ENCODE measurements at places on chromosomes 3 and 15. TPM values are rescaled to one million over a fixed set of nuclear protein-coding genes. Genes with fewer than 3 reads are reported as not detected.

PEX5L gene
- total RNA-seq = not detected

GPR149 gene
- not detected for total RNA-seq

UROC1 gene
- total RNA-seq = not detected

CCR8 gene
- 2.1 TPM for total RNA-seq

TNNC1 gene
- 6.6 TPM for total RNA-seq

IQCB1 gene
- 39.6 TPM for total RNA-seq

DNAJC13 gene
- 13.5 TPM for total RNA-seq

ZNF639 gene
- total RNA-seq = 88.1 TPM

HHATL gene
- total RNA-seq = not detected

ARL8B gene
- total RNA-seq = 48.5 TPM

PLCD1 gene
- 69.8 TPM for total RNA-seq

DNA sequence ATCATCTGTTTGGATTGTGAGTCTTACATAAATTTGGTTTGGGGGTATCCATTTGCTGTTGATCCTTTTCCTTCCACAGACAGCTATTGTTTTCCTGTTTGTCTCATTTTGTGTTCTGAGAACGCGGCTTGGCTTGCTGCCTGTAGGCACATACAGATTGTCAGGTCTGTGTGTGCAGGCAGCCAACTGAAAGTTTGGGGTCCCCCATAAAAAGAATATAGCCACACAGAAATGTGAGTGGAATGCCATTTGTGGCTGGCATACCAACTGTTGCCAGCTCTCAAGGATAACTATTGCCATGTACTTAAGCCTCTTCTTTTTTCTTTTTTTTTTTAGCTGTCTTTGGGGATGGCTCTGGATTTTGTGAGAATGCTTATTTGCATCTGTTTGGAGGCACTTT lies 1308.0 kb downstream of the ROBO1 start:
- DNase-seq = no peak

- no peak for DNase-seq
Observed at GRCh38 chr3:105674437-105675065, 194.3 kb downstream of the CBLB start.

GRCh38 chr15:69914960-69915359 lies 182.8 kb downstream of the TLE3 start:
- DNase-seq = no peak

DNA sequence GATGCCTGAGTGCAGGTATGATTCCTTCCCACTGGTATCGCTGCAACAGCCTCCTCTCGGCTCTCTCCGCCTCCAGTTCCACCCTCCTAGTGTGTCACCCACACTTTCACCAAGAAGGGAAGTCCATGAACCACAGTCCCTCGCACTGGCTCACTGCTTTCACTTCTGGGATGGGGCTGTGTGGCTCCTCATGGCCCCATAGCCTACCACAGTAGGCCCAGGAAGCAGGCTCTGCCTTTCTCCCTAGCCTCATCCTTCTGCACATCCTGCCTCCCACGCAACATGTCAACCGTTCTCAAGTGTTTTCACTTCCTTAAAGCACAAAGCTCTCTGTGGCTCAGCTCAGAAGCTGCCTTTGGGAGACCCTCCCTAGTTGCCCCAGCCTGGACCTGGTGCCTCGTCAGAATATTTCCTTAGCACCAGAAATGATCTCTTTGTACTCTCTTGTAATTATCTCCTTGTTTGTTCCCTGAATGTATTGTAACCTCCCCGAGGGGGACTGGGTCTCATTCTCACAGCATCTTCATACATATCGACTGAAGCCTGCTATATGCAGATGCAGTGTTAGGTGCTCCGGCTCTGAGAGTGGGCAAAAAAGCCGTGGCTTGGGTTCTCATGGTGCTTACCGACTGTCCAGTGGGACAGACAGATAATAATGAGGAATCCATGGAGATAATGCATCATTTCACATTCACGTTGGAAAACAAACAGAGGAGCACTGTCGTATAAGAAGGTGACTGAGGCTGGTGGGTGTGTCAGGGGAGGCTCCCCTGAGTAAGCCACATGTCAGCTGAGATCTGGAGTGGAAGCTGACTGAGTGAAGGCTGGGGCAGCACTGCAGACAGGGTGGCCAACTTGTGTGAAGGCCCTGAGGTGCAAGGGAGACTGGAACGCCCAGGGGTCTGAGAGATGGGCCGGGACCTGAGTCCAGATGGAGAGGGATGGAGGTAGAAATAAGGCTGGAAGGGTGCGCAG lies 107.1 kb downstream of the DGKG start:
- DNase-seq = no peak

DNA sequence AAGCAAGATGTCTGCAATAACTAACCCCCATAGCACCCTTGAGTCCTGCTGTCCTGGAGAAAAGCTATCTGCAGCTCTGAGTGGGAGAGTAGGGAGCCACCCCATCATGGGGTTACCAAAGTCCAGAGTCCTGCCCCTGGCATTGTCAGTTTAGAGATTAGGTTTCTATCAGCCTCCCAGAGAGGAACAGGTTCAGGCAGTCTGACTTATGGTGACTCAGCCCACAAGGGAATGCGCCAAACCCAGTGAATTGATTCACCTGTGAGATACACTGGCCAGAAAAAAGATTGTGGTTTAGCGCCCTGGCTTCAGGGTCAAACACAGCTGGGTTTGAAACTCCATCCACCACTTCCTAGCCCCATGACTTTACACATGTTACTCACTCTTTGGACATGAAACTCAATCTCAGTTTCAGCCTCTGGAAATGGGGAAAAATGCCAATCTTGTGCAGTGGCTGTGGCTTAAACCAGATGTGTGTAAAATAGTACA lies 263.6 kb upstream of the HES1 start:
- no peak for DNase-seq

DNA sequence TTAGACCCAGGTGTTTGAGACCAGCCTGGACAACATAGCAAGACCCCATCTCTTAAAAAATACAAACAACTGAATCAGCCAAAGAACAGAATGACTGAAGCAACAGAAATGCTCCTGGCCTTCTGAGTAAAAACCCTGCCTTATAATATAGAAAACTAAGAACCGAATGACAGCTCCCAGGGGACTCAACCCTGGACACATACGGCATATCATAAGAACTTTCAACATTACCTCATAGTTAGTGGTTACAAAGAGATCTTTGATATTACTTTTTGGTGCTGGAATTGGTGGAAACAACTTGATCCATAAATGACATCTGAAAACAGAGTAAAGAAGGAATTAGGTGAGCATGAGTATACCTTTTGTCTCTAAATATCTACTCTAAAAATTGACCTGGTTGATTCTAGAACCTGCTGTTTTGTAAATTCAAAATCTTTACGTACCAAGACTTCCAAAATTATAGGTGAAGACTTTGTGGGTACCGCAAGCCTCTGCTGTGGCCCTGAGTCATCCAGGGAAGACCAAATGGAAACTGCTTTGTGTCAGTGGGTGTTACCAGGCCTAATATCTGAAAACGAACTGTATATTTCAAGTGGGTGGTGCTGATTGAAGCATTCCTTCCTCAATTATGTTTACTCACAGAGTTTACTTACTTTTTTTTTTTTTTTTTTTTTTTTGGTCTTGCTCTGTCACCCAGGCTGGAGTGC lies 35.5 kb downstream of the IL5RA start:
- DNase-seq = no peak

DNA sequence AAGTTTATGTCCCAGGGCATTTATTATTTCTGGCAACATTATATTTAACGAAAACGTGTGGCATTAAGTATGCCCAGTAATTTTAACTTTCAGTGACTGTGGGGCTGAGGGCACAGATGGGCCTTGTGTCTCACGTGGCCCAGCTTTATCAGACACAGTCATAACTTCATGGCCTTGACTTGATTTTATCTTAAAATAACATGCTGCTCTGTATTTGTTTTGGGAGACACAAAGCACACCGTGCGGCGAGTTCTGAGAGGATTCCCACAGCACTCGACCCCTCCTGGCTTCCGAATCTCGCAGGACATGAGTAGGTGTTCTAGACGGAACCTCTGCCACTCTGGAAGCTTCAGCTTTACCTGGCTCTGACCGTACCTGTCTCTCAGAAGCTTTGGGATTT lies 180.8 kb downstream of the ADAMTS17 start:
- no peak for DNase-seq

DNA sequence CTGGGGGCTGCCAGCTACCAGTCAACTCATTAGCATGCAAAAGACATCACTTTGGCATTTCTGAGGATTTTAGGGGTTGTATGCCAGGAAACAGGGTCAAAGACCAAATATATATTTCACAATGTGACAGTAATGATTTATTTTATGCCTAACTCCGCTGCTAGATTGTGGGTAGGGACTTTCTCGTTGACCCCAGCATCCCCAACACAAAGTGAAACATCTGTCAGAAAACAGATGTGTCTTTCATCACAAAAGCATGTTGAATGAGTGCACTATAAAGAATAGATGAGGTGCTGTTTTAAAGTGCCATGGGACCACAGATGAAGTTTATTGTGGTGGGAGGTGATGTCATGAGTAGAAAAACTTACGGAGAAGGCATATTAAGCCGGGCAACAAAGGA lies 59.7 kb downstream of the ITPR1 start:
- no peak for DNase-seq

DNA sequence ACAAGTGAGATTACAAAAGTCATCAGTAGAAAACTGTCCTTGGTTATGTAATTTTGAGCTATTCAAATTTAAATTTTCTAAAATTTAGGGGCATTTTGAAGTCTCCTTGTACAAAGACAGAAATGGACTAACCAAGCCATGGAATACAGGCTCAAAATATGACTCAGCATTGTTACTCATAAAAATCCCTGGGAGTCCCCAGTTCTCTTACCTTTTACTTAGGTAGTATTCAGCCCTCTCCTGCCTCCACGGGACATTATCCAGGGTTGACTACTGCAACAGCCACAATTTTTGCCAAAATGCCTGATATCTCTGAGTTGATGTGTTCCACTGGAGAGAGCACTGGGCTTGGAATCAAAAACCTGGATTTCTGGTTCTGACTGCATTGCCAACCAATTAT lies 25.0 kb downstream of the CLDN18 start:
- no peak for DNase-seq

- DNase-seq = no peak
Observed at GRCh38 chr15:56837273-56837672, 81.2 kb upstream of the TCF12 start.

- DNase-seq = no peak
Observed at GRCh38 chr3:132135628-132136333, 101.0 kb upstream of the CPNE4 start.

DNA sequence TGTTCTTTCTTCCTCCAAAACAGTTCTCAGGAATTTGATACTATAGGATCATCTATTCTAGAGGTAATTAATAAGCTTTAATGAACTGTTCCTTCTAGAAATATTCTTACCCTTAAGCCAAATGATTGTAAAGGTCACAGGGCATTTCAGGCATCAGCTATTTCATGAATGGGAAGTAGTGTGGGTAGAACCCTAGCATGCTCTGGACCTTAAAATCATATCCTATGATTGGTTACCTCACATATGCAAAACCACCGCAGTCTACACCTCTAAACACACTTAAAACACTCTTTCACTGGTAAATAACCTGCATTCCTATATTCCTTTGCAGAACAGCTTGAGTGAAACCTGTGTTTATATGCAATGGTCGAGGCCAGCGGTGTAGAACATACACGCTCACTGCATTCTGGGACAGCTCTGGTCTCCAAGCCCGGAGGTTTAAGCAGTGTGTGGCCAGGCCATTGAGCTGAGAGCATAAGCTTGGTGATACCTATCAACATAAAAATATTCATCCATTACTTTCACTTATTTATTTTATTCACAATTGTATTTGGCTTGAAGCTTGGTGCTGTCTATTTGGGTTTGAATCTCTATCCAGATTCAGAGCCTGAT lies 87.7 kb upstream of the RASGRP1 start:
- no peak for DNase-seq

DNA sequence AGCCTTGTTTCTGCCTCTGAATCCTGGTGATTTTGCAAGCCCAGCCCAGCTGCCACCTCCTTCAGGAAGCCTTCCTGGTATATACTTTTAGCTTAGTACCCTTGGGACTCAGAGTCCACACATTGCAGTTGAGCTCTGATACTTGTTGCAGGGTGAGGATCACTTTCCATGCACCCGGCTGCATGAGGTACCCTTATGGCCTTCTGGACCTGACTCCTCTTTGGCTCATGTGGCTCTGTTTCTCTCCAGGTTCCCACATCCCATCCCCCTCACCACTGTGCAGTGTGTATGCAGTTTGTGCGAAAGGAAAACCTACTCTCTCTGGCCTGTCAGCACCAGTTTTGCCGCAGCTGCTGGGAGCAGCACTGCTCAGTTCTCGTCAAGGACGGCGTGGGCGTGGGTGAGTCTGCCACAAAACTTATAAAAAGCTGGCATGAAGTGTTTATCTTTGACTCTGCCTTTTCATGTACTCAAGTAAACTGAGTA lies 23.1 kb upstream of the P4HTM start:
- no peak for DNase-seq

DNA sequence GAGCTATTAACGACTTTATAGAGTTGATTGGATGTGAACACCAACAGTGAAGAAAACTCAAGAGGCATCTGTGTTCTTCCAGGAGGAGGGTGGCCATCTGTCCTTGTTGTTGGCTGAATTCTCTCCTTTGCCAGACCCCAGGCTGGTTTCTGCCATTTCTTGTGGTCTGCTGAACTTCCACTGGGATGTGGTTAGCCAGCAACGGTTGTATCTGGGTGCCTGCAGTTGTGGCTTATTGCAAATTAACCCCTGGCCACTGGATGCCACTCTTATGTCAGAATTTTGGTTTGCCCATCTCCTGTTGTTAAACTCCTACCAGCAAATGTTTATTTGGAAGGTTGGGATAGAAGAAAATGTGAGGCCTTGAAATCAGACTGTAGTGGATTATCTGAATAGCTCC lies 163.6 kb upstream of the TBC1D5 start:
- no peak for DNase-seq

DNA sequence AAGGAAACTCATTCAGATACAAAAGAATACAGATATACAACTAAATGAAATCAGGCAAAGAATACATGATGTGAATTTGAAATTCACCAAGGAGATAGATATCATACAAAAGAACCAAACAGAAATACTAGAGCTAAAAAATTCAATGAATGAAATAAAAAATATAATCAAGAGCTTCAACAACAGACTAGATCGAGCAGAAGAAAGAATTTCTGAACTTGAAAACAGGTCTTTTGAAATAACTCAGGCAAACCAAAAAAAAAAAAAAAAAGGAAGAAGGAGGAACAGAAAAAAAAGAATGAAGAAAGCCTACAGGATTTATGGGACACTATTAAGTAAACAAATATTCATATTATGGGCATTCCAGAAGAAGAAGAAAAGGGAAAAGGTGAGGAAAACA lies 137.8 kb downstream of the DMXL2 start:
- DNase-seq = no peak

DNA sequence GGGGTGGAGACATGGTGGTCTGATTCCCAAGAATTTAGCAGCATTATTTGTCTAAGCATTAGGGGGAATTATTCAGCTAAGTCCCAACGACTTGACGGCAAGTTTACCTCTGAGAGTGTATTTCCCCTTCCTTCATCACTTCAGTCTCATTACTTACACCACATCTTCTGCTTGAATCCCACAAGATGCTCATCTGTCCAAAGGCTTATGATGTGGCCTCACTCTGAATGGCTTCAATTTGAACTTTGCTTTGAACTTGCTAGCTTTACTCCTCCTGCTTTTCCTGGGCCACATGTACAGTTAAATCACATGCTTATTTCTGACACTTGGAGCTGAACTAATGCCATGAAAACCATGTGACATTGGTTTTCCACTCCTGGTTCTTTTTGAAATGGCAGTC lies 231.3 kb upstream of the SATB1 start:
- DNase-seq = no peak
